ENCODE measurements at places on chromosomes 1 and 21.

GRCh38 chr1:180940445-180940844, 27.7 kb downstream of the KIAA1614 start:
- DNase-seq, result no peak

DNA sequence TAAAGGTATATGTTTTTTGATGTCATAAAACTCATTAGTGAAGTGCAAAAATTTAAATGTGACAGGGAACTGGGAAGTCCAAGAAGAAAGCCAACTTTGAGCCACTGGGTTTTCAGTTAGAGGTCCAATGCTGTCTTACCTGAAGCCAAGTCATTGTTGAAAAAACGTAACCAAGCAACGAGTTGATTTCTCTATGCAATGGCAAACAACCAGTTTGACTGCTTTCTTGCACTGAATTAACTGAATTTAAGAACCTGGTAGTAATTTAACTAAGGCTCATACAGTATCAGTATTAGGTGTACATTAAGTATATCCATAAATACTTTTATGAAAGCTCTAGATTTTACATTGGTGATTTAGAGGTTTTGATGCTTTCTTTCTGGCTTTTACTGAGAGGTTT, 20.2 kb upstream of the S1PR1 start:
- no peak for DNase-seq

- DNase-seq, result peak; percentile 79
Observed at GRCh38 chr1:151058692-151059091, 730 bp downstream of the CDC42SE1 start.

GRCh38 chr1:193066606-193067005, 7.2 kb downstream of the RO60 start:
- no peak for DNase-seq

GRCh38 chr1:65068202-65069010, 79.6 kb upstream of the AK4 start:
- DNase-seq, result no peak

GRCh38 chr1:71490432-71490831, 409.6 kb upstream of the ZRANB2 start:
- no peak for DNase-seq

DNA sequence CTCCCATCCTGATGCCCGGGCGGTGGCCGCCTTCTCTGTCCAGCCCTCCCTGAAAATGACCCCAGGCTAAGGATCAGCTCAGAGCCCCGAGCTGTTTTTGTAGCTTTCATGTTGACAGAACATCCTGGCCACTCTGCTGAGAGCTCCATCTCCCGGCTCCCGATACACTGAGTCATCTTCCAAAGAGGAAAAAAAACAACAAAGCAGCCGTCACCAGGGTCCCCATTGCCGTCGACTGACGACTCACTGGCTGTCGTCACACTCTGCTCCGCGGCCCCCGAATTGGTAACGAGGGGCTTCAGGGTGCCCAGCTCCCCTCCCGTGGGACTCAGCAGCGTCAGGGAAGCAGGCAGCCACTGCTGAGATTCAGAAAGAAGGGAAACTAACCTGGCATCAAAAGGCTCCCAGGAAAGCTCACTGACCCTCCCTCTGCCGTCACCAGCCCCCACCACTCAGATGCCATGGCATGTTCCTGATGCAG, 67.2 kb downstream of the CD46 start:
- no peak for DNase-seq

DNA sequence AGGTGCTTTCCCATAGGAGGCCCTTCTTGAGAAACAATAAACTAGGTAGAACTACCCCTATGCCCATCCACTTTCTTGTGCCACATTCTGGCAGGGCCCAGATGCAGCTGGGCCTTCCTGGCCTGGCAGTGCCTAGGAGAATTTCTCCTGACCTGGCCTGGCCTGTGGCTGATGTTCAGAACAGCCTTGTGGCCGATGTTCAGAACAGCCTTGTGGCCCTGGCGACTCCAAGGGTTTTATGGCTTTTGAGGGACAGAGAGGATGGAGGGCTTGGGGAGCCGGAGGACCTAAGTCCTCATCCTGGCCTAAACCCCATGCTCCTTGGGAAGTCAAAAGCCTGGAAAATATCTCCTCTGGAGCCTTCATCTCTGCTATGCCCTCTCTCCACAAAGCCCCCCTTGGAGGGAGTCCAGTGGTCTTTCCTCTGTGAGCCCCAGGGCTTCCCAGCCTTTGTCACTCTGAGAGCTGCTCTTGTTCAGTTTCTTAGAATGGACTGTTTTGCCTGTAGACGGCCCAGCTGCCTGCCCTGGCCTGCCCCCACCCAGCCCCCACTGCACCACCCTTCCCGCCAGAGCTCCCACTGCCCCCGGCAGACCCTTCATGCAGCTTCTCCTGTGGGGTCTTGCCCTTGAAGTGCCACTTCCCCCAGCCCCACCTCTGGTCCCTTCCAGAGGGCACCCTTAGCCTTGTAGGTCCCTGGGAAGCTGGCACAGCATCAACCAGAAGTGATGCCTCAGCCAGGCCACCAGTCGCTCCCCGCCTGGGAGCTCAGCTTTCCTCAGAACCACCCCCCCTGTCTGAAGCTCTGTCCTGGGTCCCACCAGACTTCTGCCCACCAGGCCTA, 7.0 kb downstream of the GPR37L1 start:
- DNase-seq, result no peak

GRCh38 chr1:184260382-184260781, 126.4 kb upstream of the C1orf21 start:
- DNase-seq, result no peak

DNA sequence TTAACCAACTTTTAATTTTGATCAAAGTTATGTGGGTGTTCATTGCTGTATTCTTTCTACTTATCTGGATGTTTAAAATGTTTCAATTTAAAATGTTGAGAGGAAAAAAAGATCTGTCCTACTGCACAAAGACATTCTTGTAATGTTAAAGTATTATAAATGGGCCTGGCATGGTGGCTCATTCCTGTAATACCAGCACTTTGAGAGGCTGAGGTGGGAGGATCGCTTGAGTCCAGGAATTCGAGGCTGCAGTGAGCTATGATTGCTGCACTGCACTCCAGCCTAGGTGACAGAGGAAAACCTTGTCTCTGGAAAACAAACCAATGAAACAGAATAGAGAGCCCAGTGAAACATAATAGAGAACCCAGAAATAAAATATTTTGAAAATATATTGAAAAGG, 65.5 kb upstream of the LRRC8B start:
- no peak for DNase-seq

DNA sequence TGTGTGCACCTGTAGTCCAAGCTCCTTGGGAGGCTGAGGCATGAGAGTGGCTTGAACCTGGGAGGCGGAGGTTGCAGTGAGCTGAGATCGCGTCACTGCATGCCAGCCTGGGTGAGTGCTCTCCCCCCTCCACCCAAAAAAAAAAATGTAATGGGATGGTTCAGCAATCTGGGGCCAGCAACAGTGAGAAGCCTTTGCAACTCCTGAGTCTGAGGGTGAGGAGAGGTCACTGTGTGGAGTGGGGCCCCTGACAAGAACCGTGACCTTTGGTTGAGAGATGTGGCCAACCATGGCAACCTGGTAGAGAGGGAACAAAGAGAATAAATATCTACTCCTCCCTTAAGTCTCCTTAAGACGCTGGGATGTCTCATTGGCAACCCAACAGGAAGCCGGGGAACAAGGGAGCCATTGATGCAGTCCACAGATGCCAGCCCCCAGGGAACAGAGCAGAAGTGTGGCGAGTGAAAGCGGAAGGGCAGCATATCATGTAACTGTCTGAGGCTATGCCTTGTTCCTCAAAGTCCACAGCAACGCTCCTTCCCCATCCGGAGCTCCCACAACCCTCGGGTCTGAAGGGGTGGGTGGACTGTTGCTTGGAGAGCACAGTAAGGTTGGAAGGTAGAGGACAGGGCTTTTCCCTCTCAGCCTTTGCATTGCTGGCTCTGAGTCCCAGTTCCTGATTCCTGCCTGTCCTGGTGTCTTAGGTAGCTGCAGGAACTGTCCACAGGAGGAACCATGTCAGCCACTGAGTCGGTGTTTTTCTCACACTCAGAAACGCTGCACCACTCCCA, 8.3 kb downstream of the TRNP1 start:
- DNase-seq, result peak; percentile 70

DNA sequence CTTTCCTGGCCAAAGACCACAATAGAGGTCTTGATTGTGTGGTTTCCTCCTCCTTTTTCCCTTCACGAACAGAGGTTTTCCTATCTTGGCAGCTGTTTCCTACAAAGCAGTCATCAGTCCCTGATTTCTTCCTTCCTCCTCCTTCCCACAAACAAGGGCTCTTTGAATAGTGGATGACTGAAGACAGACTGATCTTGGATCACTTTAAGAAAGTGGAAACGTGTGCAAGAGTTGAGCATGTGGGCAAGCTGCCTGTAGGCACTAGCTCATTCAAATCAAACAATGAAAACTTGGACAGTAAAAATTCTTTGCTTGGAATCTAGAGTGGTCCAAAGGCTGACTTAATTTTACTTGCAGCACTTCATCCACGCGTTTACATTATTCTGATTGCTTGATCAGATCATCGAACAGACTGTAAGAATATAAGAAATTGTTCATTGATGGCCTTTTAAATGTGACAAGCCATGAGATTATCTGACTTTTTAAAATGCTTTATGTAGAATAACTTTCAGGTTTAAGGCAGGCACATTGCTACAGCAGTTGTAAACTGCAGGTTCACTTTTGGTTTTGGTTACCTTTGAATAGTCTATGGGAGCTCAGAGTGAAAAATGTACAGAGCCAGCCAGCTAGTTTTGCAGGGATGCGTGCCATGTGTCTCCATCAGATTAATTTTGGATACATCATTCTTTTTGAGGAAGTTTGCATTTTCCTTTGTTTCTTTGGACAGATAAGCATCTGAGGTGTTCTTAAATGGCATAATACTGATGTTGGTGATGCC, 34.4 kb downstream of the ADGRL2 start:
- DNase-seq, result peak; percentile 57

DNA sequence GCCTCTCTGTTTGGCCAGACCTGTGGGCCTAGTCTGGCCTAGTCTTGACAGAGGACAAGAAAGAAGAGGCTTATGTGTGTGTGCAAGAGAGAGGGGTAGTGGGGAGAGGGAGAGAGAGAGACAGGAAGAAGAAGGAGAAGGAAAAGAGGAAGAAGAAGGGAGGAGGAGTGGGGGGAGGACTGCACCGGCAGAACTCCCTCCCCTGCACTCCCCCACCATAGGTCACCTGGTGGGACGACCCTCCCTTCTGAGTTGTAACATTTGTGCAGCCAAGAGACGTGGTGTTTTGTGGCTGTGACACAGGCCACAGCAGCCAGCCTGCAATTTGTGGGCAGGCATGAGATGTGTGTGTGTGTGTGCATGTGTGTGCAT, 4.3 kb downstream of the INAVA start:
- no peak for DNase-seq

DNA sequence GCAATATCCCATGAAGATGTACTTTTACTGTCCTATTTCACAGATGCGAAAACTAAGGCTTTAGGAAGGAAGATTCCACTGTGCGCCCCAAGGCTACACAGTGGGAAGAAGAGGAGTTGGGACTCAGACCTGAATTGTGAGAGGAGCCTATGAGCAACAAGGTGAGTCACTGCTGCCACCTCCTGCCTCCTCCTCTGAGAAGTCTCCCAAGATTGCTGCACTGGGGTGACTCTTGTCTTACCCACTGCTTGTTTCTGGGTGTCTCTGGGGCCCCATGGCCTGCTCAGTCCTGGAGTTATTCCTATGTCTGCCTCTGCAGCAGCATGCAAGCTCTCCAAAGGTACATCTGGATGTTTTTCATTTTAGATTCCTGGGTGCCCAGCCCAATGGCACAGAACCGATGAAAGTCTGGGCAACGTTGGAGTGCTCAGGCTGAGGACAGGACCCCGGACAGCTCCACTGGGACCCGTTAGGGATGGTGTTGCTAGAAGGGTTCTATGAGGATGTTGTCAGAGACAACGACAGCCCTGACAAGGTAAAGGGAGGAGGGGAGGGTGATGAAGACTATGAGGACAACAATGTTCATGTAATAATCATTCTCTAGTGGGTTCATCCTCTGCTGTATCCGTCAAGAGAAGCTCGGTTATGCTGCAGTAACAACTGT, 11.0 kb upstream of the C1QA start:
- DNase-seq, result no peak

DNA sequence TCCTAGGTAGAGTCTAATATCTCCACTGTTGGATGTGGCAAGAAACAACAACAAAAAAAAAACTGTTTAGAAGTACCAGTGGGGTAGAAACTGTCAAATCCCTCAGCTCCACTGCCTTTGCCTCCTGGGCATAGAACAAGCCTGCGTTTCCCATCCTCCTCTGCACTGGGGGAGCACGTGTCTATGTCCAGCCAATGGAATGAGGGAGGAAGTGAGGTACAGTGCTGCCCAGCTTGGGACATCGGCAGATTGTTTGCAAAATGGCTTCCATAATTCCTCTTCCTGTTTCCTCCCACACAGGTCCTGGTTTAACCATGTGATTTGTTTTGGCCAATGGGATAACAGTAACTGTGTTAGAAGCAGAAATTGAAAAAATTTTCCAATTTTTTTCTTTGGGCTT, 39.1 kb downstream of the PSMG1 start:
- no peak for DNase-seq

GRCh38 chr1:97524211-97524610, 396.6 kb downstream of the DPYD start:
- DNase-seq, result no peak

- no peak for DNase-seq
Observed at GRCh38 chr1:208731981-208732821, 488.0 kb upstream of the PLXNA2 start.

DNA sequence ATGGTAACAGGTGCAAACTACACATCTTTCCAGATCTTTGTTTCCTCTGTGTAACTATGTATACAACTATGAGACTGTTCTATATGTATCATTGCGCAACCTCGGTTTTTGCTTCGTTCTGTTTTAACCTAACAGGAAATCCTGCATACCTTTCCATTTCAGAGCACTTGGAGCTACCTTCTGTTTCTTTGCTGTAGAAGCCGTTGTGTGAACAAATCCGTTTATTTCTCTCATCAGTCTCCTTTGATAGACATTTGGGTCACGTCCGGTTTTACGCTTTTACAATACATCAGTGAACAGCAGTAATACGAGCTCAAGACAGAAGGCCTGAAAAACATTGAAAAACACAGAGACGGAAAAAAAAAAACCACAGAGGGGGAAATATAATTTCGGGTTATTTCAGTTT, 10.5 kb downstream of the ATP5IF1 start:
- peak; percentile 27 for DNase-seq

DNA sequence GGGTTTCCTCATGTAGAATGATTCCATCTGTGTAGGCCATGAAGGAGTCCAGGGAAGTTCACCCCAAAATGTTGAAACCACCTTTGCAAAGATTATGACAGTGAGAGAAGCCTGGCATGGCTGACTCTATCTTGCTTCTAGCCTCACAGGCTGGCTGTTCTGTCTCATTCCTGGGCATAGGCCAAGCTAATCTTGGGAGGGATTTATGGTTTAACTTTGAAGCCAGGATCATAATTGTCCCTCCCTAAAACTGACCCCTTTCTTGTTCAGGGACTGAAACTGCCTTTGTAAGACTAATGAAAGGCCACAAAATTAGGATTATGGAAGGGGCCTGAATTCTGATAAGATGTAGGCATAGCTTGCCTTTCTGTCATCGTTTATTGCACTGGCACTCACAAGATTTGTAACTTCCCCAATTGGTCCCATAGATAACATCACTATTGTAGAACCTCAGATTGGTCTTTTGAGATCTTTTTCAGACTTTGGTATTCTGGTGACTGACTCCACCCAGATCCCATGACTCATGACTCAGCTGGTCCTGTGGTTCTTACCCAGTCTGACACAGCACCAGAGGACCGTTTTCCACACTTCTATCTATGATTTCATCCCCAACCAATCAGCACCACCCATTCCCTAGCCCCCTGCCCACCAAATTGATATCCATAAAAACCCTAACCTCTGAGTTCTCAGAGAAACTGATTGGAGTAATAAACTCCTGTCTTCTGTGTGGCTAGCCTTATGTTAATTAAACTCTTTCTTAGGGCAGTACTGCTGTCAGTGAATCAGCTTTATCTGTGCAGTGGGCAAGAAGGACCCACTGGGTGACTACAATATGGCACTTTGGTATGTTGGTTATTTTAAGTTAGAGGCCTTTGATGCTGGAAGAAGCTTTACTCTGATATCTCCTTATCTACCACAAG, 13.6 kb upstream of the LAMTOR5 start:
- DNase-seq, result no peak

All from right hindlimb (tissue), 1 donor.